ENCODE measurements at places on chromosomes 12 and 14.

DNA sequence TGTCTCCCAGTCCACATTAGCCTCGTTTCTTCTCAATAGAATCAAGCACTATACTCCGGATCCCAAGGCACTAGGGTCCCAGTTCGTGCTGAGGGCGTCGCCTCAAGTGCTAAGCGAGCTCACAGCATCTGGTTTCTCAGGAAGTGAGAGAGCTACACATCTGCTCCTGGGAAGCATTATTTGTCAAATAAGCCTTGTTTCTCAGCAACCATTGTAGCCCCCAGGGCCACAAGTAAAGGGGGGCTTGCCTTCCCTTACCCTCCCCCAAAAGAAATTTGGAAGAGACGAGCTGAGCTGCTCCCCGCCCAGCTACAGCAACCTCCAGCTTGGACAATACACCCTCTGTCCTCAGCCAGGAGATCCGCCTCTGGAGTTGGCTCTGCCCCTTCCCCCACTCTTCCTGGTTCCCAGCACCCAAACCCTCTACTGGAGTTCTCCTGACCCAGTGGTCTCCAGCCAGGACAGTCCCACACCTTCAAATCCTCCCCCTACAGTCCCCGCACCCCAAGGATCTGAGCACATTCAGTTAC lies 5.7 kb upstream of the TNS2 start:
- no peak for DNase-seq

DNA sequence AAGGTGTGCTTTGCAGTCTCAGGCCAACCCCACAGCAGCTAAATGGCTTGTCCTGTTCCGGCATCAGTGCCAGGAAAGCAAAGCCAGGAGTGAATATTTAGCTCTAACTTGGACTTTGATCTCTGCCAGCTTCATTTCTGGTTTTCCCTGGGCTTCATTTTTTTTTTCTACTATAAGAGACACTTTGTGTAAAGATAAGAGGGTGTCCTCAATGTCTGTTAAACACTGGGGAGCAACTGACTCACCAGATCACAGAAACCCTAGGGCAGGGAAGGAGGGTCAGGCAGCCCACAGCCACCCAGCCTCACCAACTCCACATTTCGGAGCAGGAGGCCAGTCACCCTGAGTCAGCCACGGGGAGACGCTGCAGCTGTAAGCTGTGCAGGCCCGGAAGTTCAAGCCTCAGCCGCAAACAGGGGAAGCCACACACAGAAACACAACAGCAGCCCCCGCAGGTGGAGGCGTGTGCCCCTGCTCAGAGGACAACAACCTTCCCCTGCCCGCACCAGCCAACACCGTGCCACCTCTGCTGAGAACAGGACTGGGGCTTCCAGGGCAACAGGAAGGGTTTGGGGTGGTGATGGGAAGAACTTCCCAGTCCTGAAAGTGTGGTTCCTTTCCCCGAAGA lies 6.3 kb downstream of the TNFRSF1A start:
- peak; percentile 89 for DNase-seq

- no peak for DNase-seq
Observed at GRCh38 chr12:47378222-47378582, 298.4 kb upstream of the AMIGO2 start.

GRCh38 chr14:55536204-55536708 lies 43.8 kb upstream of the KTN1 start:
- DNase-seq, result no peak

DNA sequence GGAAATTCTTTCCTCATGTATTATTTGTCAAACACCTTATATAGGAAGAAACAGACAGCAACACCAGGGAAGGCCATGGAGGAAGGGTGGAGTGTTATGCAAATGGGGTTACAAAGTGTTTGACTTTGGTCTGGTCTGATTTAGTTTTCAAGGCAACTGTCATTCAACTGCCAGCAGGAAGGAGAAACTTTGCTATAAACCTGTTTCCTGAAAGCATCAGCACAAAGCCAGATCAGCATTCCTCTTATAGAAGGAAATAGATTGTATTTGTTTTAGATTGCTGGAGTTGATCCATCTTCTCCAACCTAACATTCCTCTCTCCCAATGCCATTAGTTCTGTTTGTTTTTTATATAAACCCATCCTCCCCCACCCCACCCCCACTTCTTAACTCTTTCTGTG lies 65.7 kb downstream of the STAB2 start:
- no peak for DNase-seq

DNA sequence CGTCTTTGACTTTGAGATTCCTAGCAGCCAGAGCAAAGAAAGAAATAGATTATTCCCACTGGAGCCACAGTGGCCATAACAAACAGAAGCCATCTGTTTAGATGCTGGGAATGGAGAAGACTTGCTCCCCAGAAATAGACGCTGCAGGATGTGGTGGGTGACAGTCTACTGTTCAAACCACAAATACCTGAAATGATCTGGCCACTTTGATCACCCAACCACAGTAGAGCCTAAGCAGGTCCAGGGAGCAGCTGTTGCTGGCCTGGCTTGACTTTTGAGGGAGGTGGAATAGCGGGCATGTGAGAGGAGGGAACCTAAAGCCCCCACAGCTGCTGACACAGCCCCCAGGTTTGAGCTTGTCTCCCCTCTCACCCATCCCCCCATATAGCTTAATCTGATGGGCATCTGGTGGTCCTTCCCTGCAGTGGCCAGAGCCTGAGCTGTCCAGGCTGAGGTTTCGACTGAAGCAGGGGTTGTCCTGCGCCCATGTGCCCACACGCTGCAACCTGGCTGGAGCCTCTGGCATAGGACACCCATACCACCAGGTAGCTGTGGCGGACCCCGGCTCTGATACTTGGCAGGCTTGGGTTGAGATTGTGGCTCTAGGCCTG lies 38.7 kb downstream of the SH2B3 start:
- no peak for DNase-seq

- DNase-seq, result no peak
Observed at GRCh38 chr12:53326460-53327185, 5.2 kb upstream of the AAAS start.

GRCh38 chr14:104708606-104709268 lies 15.3 kb upstream of the ADSS1 start:
- peak; percentile 74 for DNase-seq
